Large intestine (tissue), 12 donors: ENCODE measurements at places on chromosomes 5 and 9. TPM values are rescaled to one million over a fixed set of nuclear protein-coding genes. Genes with fewer than 3 reads are reported as not detected.

Gene PCDHGB3
- polyA plus RNA-seq, result 0.85 TPM

Gene PCDHGA2
- 1.3 TPM for polyA plus RNA-seq

Gene DDX46
- 57.8 TPM for polyA plus RNA-seq

Gene TAF11L14
- not detected for polyA plus RNA-seq

Gene PRRT1B
- 2.0 TPM for polyA plus RNA-seq

Gene GPRIN1
- polyA plus RNA-seq, result 7.0 TPM

Gene CA9
- 4.2 TPM for polyA plus RNA-seq

Gene SOHLH1
- polyA plus RNA-seq, result not detected

Gene KCNV2
- polyA plus RNA-seq, result 0.09 TPM

DNA sequence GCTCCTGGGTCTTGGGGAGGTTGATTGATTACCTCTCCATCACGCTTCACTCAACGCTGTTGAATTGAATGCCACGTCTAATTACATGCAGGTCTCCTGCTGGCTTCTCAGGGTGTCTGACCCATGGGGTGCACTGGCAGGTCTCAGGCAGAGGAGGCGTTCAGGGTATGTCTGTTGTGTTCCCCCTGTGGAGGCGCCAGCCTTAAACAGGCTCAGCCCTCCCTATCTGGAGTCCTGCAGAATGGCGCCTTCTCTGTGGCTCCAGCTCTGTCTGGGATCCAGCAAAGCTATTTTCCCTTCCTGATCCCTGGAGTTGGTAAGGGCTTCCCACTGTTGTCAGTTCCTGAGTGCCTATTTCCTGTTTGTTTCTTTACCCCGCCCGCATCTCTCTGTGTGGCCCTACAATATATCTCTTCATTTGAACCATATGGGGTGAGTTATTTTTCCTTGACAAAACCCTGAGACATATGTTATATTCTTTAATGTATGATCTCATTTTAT, 150.0 kb downstream of the NTRK2 start:
- DNase-seq, result no peak

- no peak for DNase-seq
Measured at GRCh38 chr9:79689576-79689975, 117.8 kb downstream of the TLE4 start.

DNA sequence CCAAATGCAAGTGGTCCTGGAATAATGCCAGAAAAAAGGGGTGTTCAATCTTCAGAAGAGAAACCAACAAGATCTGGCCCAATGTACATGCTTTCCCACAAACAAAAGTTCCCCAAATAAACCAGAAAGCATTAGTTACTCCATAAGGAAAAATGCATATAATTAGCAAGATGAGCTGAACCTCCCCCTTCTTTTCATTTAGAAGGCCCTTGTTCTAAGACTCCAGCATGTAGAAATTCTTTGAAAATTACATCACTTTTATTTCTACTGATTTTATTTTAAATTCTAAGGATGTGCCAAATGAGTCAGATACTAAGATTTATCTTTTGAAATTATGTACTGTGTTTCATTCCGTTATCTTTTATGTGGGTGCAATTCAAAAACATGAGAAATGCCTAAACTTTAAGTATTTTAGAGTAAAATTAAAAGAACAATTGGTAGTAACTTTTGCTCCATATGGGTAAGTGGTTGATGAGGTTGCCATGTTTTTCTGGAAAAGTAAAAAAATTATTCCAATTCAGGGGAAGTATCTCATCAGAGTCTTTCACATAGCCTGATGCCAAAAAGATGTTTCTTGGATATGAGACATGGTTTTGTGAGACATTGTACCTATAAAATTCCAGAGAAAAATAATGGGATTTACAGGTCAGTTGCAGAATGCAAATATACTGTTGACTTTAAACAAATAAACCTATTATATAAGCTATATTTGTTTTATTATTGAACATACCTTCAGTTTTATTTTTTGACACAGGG, 106.5 kb upstream of the CCDC112 start:
- no peak for DNase-seq

GRCh38 chr9:112002847-112003457, 106.3 kb downstream of the UGCG start:
- no peak for DNase-seq

GRCh38 chr9:110049699-110050450, 158.1 kb downstream of the C9orf152 start:
- DNase-seq, result no peak

- no peak for DNase-seq
Measured at GRCh38 chr5:172745406-172745805, 25.6 kb downstream of the DUSP1 start.

GRCh38 chr9:19976226-19976625, 187.4 kb upstream of the SLC24A2 start:
- no peak for DNase-seq

DNA sequence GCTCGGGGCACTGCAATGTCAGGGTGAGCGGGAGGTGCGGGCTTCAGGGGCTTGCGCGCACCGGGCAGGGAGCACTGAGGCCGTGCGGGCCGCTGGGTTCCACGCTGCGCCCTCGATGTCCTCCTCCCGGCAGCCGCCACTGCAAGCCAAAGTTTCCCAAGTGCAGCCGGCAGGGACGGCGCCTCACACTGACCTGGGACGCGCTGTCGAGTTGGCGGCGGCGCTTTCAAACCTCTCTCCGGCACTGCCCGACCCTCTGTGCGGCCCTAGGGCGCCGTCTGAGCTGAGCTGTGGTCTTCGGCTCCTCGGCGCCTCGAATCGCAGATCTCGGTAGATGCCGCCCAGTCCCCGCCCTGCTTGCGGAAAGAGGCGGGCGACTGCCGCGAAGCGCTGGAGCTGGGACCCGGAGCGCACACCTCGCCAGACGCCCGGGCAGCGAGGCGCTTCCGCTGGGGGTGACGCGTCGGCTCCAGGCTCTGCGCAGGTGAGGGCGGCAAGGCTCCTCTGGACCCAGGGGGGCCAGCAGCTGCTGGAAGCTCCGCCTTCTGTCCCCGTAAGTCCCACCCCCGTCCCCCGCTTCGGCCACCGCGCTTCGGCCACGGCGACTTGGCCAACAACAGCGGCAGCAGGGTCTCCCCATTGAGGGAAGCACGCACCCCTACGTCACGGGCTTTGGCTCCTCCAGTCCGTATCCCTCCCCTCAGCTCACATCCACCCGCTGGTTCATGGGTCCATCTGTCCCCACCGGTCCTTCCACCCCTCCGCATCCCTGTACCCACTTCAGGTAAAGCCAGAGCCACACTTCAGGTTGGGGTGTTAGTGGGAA, at the start of gene ANKRD34B:
ANKRD34B (minus strand) TSS at position 320 of the 826 bp plus-strand sequence. CDS start 10,261 bp downstream, outside the sequence.
- DNase-seq, result peak; percentile 28

GRCh38 chr5:73625944-73626811, at the start of gene ARHGEF28:
ARHGEF28 (plus strand) TSS chr5:73626196; CDS start chr5:73684852, 58,656 bp downstream.
- DNase-seq, result peak; percentile 27

DNA sequence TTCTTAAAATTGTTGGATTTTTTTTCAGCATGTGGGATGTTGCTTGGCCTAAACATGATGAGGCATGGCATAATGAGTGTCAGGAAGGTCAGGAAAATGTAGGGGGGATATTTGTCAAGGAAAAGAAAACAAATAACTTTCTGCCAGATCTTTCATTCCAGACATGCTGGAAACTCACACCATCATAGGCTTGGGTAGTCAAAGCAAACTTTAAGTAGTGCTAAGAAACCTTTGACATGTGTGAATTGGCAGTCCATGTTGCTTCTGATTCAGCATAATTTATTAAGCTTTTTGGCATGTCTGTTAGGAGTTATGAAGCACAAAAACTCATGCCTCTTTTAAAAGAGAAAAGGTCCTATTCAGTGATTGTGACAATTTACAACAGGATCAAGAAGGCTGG, 61.3 kb upstream of the MTAP start:
- no peak for DNase-seq

DNA sequence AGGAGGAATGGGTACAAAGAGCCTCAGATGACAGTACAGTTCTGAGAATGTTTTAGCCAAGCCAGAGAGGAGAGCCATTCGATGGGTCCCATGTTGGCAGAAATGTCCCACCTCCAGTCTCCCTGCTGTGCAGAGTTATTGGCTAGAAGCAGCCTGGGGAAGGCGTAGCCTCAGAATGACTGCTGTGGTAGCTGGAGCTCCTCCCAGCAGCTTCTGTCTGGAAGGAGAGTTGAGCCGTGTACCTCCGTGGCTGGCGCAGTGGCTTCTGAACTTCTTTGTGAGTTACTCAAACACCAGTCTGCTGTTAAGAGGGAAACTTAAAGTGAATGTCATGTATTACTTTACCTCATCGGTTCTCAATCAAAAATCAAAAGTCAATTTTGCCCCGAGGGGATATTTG, 193.3 kb upstream of the SNX2 start:
- no peak for DNase-seq

DNA sequence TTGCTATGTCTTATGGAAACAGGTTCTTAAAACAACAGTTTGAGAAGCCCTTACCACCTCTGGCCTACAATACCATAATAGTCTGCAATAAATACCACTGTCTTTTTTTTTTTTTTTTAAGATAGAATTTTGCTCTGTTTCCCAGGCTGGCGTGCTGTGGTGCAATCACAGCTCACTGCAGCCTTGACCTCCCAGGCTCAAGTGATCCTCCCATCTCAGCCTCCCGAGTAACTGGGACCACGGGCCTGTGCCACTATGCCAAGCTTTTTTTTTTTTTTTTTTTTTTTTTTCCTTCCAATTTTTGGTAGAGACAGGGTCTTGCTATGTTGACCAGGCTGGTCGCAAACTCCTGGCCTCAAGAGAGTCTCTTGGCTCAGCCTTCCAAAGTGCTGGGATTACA, 37.0 kb downstream of the AFF4 start:
- DNase-seq, result no peak

- no peak for DNase-seq
Measured at GRCh38 chr9:98318834-98319478, 63.5 kb upstream of the TBC1D2 start.

- no peak for DNase-seq
Measured at GRCh38 chr5:57600321-57600720, 117.7 kb upstream of the ACTBL2 start.

DNA sequence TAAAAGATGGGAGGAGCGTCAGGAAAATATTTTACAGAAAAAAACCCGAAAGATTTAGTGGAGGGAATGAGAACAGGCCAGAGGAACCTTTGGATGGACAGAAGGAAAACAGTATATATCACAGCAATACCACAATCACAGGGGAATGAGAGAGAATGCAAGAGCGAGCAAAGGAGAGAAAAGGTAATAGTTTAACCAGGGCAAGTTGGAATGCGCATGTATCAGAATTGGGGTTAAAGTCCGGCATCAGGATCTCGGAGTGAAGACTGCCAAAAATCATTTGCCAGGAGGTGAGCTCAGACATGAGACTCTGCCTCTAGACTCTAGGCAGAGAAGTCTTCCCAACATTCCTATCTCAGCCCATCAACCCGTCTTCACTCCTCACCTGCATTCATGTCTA, 36.8 kb downstream of the PCDHGC5 start:
- peak; percentile 57 for DNase-seq

GRCh38 chr5:69035665-69036064, 58.1 kb upstream of the SLC30A5 start:
- no peak for DNase-seq

- DNase-seq, result no peak
Measured at GRCh38 chr5:54639621-54640020, 122.1 kb downstream of the SNX18 start.

DNA sequence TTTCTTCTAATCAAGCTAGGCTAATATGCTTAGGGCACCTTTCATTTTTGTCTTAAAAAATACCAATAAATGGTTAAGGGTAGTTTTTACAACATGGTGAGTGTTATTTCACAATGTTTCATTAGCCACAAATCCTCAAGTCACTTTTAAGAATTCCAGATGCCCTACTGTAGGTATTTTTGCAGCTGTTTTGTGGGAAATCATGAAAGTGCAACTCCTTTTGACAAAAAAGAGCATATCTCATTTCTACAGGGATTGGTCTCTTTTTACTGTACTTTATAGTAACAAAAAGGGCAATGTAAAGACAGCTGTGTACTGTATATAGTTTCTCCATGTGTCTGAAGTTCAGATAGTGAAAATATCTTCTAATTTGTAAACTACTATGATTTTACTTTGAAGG, 28.3 kb upstream of the GAS1 start:
- no peak for DNase-seq

DNA sequence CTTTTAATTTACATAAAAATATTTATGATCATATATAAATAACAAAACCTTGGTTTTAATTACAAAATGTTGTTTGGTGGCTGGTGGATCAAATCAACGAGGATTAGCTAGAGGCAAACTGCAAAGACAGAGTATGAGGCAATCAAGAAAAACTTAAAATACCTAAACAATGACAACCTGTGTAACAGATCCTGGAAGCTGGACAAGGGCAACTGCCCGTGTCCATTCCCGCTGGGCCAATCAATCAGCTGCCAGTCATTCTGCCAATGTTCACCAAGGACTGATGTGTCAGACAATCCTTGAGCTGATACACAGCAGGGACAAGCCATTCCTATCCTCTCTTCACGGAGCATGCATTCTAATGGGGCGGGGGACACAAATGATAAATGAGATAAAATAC, 3.2 kb upstream of the TENT4A start:
- no peak for DNase-seq
